ENCODE measurements at places on chromosomes 5 and 9. TPM values are rescaled to one million over a fixed set of nuclear protein-coding genes. Genes with fewer than 3 reads are reported as not detected.

Gene C8G
- 1.7 TPM for total RNA-seq

Gene HAVCR2
- 0.57 TPM for total RNA-seq

Gene MYORG
- total RNA-seq = 6.4 TPM

Gene ZNF608
- total RNA-seq = 0.77 TPM

Gene FAM78A
- 0.34 TPM for total RNA-seq

Gene NIM1K
- 0.30 TPM for total RNA-seq

Gene CTNND2
- total RNA-seq = not detected

Gene CCNO
- 4.3 TPM for total RNA-seq

Gene GPR150
- 0.16 TPM for total RNA-seq
